ENCODE measurements at places on chromosomes 12 and 14.

DNA sequence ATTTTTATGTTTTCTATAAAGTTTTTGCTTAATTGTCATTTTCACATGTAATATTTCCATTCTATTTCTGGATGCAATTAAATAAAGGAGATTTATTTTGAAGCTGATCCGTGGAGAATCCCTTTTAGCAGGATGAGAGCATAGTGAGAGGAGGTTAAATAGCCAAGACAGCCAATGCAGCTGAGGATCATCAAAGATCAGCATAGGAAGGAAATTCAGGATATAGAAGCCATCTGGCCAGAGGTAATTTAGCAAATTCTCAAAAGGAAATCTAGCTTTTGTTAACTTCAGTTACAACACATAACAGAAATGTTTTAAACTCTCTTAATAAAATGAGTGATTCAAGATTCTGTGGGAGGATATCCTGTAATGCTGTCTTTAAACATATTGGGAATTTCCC is 122.8 kb upstream of the PDE3A start:
- H3K27ac ChIP-seq = no peak overlapping the region
- DNase-seq = no peak
- no peaks in the 10 kb centered on the region for H3K27me3 ChIP-seq

DNA sequence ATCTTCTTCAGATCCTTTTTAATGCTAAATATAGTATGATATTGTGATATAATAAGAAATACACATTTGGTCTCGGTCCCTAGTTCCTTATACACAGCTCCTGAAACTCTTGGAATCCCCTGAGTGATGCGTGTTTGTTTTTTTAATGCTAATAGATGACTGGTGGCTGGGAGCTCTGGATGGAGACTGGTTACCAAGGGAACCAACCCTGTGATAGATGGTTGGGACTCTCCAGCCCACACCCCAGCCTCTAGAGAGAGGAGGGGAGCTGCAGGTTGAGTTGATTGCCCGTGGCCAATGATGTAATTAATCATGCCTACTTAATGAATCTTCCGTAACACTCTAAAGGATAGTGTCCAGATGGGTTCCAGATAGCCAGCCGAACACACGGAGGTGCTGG is 140.6 kb downstream of the FBXL14 start:
- no peak overlapping the region for H3K27ac ChIP-seq
- H3K4me1 ChIP-seq = no peaks in the 10 kb centered on the region
- no peak overlapping the region for H3K4me3 ChIP-seq
- H3K27me3 ChIP-seq = no peaks in the 10 kb centered on the region
- H3K36me3 ChIP-seq = no peaks in the 10 kb centered on the region

GRCh38 chr12:22230280-22230794 is 104.2 kb downstream of the ST8SIA1 start:
- no peak overlapping the region for H3K4me3 ChIP-seq
- DNase-seq = no peak

DNA sequence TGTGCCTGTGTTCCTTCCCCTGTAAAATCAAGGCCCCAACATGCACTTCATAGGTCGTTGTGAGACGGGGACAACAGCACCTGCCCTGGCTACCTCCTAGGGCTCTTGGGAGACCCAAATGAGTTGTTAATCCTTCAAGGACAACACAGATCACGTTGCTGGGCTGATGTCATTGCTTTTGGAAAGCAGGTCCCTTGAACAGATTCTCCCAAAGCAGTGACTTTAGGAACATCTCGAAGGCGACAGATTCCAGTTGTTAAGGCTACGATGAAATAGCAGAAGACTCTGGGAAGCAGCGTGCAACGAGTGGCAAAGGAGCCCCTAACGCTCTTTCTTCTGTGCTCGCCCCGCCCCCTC is 26.2 kb upstream of the MAP1LC3B2 start:
- DNase-seq = no peak
- H3K27me3 ChIP-seq = no peaks in the 10 kb centered on the region
- H3K4me1 ChIP-seq = peaks cover 8% of the 10 kb centered on the region
- H3K27ac ChIP-seq = no peak overlapping the region
- H3K4me3 ChIP-seq = peak overlapping the region; percentile 90
- H3K36me3 ChIP-seq = no peaks in the 10 kb centered on the region

DNA sequence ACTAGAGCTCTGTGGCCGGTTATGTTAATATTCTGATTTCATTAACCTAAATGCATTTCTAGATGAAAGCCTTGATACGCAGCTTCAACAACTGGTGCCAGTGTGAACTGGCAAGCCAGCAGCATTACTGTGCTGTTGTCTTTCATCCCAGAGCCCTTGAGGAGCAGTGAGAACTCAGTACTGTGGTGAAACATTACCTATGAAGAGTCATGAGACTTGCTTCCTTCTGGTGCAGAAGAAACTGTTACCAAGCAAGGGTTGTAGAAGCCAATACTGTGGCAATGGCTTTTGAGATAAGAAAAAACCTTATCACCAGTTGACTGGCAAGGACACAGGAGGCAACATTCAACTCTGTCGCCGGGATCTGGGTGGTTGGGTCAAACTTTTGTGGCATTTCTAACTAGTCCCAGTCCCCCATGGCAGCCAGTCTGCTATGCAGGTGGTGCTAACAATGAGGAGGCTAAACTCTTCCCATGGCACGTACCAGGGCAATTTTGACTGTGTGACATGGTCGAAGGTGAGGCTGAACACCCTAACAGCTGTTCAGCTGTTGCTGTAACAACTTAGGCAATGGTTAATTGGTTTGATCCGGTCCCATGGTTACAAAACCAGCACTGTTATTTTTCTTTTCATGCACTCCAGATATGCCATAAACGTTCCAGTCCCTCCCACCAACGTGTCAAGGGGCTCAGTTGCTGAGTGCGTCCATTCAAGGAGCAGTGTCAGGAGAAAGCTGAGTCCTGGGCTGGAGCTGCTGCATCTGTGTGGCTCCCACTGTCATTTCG is 12.6 kb upstream of the LGALS3 start:
- H3K36me3 ChIP-seq = no peaks in the 10 kb centered on the region
- no peak overlapping the region for H3K4me3 ChIP-seq
- no peaks in the 10 kb centered on the region for H3K4me1 ChIP-seq
- no peaks in the 10 kb centered on the region for H3K27me3 ChIP-seq
- no peak for DNase-seq
- H3K27ac ChIP-seq = no peak overlapping the region

DNA sequence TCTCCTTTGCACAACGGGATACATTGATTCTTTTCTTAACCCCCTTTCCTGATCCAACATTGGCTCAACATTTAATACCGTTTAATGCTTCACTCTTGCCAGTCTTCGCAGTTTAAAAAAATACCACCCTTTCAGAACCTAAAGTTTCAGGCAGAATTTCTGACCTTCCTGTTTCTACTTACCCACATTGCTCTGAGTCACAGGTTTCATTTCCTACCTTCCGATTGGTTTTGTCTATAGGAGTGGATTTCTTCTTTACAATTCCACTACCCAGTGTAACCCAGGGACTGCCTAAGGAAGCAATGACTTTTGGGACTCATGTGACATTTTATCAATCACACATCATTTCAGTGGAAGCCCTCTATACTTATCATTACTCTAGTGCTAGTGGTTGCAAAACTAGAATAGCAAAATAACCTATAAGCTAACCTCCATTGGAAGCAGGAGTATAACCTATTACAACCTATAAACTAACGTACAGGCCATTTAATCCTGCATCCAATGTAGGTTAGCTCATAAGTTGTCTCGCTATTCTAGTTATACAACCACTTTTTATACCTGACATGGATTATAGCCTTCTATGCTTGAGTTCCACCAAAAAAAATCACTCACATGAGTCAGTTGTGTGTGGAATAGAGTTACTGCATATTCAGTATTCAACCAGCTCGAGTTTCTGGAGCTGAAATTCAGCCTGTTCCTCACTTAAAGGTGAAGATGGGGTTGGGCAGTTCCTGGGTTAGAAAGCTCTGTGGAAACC is 64.9 kb upstream of the KITLG start:
- no peak overlapping the region for H3K4me3 ChIP-seq
- H3K27ac ChIP-seq = no peak overlapping the region
- no peaks in the 10 kb centered on the region for H3K27me3 ChIP-seq

DNA sequence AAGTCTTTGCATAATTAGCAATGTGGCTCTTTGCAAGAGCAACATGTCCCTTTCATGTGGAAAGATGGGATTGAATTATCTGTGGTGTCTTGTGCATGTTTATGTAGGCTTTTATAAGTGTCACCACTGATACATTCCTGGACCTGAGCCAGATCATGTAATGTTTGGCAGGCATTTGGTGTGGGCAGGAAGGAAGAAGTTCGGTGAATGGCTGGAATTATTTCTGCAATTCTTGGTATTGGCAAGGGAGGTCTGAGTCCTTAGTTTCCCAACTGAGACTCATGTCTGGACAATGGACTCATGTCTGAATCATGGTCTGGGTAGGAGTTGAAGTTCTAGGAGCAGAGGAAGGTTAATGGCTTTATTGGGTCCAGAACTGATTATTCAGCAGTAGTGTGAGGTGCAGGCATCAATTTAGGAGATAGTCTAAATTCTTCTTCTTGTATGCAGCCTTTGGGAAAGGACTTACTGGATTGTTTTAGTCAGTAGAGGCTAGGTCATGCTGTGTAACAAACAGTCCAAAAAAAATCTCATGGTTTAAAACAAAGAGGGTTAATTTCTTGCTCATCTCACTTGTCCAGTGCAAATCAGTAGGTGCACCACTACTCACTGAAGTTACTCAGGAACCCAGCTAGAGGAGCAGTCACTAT is 186.5 kb upstream of the LHX5 start:
- no peak overlapping the region for H3K27ac ChIP-seq
- no peaks in the 10 kb centered on the region for H3K4me1 ChIP-seq
- DNase-seq = no peak
- H3K27me3 ChIP-seq = no peaks in the 10 kb centered on the region
- no peaks in the 10 kb centered on the region for H3K36me3 ChIP-seq
- H3K4me3 ChIP-seq = no peak overlapping the region

DNA sequence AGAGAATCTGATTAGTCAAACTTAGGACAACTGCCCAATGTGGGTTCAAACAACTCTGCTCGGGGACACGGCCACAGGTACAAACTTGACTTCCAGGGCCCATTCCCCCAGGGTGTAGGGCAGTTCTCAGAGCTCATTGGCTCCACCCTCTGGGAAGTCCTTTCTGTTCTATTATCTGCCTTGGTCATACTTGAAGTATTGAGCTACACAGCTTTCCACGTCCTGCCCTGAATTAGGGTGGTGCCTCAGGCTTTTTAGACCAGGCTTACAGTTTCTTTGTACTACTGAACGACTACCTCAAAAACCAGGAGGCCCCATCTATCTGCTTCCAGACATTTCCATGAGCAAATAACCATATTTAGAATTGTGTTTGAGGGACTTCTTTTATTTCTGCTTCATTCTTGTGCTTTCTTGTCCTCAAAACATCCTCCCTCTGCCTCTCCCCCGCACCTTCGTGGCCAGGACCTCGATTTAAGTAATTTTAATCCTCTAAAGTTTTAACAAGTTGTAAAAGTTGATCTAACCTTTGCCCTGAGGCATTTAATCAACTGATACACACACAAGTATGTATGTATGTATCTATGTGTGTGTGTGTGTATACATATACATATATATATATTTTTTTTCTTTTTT is 281.7 kb upstream of the AMIGO2 start:
- no peaks in the 10 kb centered on the region for H3K27me3 ChIP-seq
- no peak overlapping the region for H3K4me3 ChIP-seq
- no peaks in the 10 kb centered on the region for H3K36me3 ChIP-seq
- DNase-seq = no peak
- no peak overlapping the region for H3K27ac ChIP-seq
- no peaks in the 10 kb centered on the region for H3K4me1 ChIP-seq

DNA sequence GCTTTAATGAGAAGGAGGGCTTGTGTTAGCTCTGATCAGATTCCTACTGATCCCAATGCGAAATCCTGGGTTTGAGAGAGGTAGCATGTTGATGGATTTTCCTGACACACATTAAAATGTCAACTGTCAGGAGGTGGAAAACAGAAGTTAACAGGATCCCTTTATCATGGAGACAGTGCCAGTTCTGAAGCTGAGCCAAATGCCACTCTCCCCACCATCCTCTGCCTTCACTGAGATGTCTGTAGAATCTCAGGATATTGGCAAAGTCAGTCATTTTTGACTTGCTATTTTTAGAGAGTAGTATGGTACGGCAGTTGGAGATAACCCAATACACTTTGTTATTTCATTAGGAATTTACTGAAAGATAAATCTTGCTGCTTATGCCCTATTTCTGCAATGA is 1816.2 kb upstream of the FLRT2 start:
- H3K36me3 ChIP-seq = no peaks in the 10 kb centered on the region
- no peaks in the 10 kb centered on the region for H3K27me3 ChIP-seq
- H3K4me1 ChIP-seq = no peaks in the 10 kb centered on the region
- no peak overlapping the region for H3K27ac ChIP-seq
- H3K4me3 ChIP-seq = no peak overlapping the region

- H3K36me3 ChIP-seq = no peaks in the 10 kb centered on the region
- H3K27ac ChIP-seq = no peak overlapping the region
- H3K4me3 ChIP-seq = no peak overlapping the region
Observed at GRCh38 chr12:105983622-105984320, 155.0 kb downstream of the NUAK1 start.

- no peak overlapping the region for H3K4me3 ChIP-seq
- H3K27me3 ChIP-seq = no peaks in the 10 kb centered on the region
- DNase-seq = no peak
- H3K36me3 ChIP-seq = no peaks in the 10 kb centered on the region
Observed at GRCh38 chr12:29050503-29050902, 98.6 kb upstream of the FAR2 start.

DNA sequence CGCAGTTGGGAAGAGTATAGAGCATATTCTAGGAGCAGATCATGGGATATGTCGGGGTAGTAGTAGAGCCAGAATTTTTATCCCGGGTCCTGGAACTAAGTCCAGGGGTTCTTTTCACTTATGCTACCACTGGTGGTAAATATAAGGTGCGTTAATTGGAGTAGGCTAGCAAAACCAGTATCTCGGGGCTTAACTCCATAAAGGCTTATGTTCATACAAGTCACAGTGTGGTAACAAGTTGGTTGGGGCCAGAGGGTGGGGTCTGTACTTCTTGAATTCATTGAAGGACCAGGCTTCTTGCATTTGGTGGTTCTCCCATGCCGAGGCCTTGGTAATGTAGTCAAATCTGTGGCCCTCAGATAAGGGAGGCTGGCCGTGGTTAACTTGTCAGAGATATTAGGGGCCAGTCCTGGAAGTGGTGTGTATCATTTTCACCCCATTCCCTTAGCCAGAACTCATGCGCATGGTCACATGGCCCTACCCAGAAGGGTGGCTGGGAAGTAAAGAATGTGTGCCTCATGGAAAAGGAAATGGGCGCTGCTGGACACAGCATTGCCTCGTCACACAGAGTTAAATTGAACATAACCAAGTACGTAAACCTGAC is 1.5 kb upstream of the ZNF641 start:
- DNase-seq = no peak
- peaks cover 29% of the 10 kb centered on the region for H3K27me3 ChIP-seq

DNA sequence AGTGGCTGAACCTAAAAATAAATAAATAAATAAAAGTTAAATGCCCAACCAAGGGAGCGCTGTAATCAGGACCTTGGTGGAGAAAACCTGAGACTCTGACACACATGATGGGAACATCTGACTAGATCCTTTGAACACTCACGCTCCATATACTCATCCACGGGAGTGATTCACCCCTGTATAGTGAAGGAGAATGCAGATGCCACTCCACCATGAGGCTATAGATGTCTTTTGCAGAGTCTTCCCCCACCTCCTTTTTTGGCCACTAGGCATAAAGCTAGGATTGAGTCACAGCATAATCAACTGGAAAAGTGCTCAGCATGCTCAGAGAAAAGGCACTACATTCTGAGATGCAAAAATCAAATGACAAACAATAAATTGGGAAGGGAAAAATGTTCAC is 19.0 kb downstream of the ADAM20 start:
- H3K27ac ChIP-seq = no peak overlapping the region
- H3K27me3 ChIP-seq = no peaks in the 10 kb centered on the region
- no peak overlapping the region for H3K4me3 ChIP-seq
- H3K4me1 ChIP-seq = 0 out of 2 replicates have a peak, but pooled peaks cover 3% of the 10 kb centered on the region
- H3K36me3 ChIP-seq = peaks cover 3% of the 10 kb centered on the region
